ENCODE measurements at places on chromosomes 2 and 18.

DNA sequence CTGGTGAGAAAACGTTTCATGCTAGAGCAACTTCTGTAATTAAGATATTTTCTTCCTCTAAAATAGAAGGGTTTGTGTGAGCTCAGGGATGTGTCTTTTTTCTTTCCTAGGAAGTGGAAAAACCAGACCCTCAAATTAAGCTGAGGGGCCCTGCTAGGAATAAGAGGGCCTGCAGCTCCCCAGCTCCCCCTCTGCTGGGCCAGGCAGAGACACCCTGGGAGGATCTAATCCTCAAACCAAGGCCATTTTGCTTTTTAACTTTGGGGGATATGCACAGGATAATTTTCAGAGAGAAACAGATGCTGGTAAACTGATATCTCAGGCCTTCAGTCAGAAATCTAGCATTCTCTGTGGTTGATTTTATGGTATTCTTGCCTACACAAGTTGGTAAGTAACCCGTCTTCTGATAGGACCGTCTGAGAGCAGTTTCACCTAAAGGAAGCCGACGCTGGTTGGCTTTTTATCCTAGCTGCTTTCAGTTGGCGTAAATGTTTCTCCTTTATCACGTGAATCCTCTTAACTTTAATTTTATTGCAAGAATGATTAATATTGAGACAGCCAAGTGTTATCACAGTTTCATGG is 34.8 kb downstream of the SNTG2 start:
- no peak for DNase-seq

DNA sequence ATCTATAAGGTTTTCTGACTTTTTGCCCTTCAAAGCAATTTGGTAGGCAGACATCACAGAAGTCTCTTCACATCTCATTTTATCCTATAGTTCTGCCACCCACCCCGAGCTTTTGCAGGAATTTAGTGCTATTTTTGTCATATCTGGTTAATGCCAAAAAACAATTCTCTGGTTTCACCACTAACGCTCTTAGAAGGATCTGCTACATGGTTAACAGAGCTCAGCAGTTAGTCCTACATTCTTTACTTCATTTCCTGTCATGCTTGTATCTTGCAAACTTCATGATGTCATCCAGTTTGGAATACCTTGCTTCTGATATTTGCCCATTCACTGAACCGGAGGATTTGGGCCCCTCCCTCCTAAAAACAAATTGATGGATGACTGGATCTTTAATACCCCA is 116.8 kb upstream of the SERPINE2 start:
- no peak for DNase-seq

DNA sequence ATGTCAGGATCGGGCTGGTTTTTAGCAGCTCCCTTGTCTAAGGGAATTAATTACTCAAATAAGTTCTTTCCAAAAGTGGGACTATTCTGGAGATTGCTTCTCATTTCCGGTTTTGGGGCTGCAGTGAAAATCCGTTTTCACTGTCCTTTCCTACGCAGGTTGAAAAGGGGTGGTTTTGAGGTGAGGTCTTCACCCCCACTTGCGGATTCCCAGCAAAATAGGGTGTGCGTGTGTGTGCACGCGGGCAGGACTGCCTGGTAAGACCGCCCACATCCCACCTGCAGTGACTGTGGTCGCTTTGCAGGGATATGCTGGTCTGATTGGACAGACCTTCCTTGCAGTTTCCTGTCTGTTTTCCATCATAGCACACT is 472 bp upstream of the PLEKHM3 start:
- no peak for DNase-seq

DNA sequence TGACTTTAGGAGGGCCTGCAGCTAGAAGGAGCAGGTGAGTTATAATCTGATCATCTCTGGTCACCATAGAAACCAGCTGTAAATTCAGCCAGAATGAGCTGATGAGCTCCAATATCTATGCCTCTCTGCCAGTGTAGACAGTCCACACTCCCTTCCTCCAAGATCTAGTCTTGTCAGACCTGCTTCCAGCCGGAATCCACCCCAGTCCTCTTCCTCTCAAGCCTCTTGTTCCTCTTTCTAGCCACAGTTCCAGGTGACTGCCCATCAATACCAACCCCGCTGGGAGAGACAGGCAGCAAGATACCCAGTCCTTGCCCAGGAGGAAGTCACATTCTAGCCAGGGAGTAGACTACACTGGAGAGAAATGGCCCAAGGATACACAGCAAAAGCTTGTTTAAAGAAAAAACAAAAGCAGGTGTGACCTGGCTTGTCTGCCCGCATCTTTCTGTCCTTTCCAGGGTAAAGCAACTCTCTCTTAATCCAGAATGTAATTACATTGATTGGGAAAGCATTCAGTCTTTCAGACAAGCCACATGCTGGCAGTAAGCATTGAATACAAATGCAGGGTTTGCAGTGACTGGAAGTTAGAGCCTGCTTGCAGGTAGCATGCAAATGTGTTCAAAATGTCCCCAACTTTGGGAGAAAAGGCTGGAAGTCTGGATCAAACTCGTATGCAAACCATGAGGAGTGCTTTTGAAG is 9.0 kb upstream of the SLC35F6 start:
- DNase-seq, result no peak
